ENCODE measurements at places on chromosomes 11 and 22.
A peak's percentile ranks its signal among the peaks of the same experiment; 100 is the strongest.

DNA sequence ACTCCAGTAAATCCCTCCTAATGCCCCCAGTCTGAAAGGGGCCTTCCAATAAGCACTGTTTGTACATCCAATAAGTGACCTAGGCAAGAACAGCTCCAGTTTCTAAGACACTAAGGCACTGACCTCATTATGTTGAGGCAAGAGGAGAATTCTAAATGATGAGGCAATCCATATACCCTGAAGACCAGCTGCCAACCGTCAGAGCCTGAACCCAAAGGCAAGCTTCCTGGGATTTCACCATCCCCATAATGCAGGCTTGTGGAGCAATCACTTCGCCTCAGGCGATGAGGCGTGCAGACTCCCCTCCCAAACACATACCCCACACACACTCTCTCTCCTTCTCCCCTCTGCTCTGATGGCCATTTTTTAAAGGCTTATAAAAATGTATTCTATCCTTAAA, 49.5 kb downstream of the LGR4 start:
- DNase-seq = peak; percentile 89

DNA sequence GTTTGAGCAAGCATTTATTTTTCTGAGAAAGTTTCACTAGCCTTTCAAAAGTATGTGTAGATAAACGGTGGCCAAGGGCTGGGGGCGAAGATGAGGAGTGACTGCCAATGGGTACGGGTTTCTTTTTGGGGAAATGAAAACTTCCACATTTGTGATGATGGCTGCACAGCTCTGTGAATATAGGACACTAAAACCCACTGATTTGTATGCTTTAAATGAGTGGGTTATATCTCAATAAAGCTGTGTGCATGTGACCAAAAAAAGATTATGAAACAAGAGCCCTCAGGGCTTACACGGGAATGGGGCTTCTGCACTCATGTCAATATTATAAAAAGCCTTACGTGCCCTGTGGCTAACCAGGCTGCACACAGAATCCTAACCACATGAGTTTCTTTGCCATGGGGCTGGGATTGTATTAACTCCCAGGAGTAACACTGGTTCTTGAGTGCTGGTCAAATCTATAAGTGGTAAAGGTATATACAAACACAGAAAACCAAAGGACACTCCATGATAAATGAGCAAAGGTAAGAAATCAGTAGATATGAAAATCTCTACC, 31.3 kb downstream of the ABCC8 start:
- no peak for DNase-seq

DNA sequence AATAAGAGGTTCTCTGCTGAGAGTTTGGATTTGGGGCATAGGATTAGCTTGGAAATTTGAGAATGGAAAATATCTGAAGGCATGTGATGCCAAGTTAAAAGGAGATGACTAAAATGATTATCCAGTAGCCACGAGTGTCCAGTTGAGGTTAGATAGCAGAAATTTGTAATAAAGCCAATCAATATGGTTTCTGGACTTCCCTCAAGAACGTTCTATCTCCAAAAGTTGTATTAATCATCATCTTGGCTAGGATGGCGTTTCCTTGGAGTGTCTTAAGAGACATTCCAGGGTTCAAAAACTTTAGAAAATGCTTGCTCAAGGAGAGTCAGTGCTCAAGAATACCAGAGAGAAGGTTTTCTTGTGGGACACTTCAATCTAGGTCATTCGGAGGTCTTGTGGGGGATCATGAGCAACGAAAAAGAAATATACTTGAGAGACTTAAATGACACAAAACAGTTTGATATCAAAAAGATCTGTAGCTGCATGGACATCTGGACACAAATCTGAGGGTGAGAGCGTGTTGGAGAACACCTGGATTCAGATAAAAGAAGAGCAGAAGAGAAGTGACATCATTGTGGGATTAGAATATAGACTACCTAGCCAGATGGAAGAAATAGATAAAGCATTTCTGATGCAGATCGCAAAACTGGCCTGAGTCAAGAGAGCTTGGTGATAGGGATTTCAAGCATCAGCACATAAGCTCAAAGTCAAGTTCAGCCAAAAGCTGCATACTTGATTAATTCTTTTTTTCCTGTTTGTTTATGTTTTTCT, 97.7 kb downstream of the ARFGAP2 start:
- DNase-seq = no peak

- no peak for DNase-seq
Observed at GRCh38 chr11:35235936-35236666, 97.1 kb downstream of the CD44 start.

GRCh38 chr11:19259487-19260345, 19.0 kb upstream of the E2F8 start:
- DNase-seq = peak; percentile 27

GRCh38 chr22:39545386-39546365, 13.1 kb upstream of the RPS19BP1 start:
- no peak for DNase-seq

DNA sequence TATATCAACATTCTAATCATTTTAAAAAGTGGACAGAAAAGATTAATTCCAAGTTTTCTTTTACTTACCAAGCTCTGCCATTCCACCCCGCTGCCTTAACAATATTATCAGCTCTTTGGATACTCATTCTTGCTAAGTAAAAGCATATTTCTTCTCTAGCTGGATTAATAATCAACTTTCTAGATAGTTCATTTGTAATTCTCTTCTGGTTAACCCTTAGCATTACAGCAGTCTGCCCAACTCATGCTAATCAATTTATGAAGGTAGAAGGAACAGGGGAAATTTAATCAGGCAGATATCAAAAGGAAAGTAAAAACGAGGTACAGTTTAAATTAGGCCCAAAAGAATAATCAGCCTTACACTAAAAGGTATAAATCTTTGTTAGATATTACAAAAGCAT, 41.0 kb upstream of the SOX6 start:
- no peak for DNase-seq

DNA sequence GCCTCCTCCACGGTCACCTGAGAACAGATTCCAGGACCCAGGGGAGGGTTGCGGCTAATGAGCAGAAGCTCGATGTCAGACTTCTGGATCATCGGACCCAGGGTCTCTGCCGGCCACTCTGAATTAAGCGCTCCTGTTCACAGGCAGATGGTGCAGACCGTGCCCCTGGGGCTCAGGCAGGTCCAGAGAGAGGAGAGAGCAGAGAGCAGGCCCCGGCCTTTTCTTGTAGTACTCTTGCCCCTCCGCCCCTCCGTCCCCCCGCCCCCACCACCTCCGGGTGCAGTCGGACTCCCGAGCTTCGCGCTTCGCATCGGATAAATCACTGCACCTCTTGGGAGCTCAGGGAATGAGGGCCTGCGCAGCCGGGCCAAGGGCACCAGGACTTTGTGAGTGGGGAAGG, 50.3 kb downstream of the RPS6KA4 start:
- DNase-seq = no peak

GRCh38 chr11:26896719-26897118, 97.2 kb upstream of the FIBIN start:
- no peak for DNase-seq

GRCh38 chr11:59172345-59173079, 580 bp downstream of the DTX4 start:
- DNase-seq = no peak

DNA sequence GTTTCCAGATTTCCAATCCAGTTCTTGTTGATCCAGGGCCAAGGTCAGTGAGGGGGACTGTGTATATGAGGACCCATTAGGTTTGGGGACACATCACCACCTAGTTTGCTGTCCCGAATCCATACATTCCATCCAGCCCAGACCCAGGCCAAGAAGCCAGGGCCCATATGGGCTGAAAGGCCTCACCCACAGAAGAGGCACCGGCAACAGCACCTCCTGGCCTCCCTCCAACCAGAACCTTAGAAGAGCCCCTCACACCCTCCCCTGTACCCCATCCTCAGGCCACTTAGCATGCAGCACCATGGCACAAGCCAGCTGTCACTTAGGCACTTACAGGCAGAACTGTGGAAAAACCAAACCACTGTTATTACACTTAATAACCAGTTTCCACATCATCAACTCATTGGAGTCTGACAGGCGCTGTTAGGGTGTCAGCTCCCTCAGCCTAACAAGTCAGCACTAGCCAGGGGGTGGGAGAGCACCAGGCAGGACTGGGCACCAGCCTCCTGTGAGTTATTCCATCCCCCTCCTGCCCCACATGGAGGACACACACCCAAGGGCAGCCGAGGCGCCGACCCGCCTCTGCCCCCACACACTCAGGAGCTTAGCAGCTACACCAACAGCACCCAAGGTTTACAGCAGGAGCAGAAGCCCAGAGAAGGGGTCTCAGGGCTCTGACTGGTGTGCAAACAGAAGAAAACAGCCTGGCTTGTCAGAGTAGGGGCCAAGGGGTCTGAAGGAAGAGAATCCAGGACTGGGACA, 132.0 kb downstream of the BUD13 start:
- no peak for DNase-seq

- DNase-seq = no peak
Observed at GRCh38 chr11:1755692-1756561, 5.5 kb upstream of the IFITM10 start.
